Epithelial cell of esophagus (primary cell): ENCODE measurements at places on chromosomes 5 and 9.

- DNase-seq, result no peak
These were observed 107.5 kb downstream of the ACER2 start for GRCh38 chr9:19516348-19516747.

DNA sequence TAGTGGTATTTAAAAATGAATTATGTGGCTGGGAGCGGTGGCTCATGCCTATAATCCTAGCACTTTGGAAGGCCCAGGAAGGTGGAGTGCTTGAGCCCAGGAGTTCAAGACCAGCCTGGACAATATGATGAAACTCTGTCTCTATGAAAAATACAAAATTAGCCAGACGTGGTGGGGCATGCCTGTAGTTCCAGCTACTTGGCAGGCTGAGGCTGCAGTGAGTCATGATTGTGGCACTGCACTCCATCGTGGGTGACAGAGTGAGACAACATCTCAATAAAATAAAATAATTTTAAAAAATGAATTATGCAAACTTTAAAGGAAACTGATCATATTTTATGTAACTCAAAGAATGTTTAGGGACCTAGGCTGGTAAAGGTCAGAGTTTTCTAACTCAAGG is 310.8 kb upstream of the DMRT1 start:
- DNase-seq, result peak; percentile 88

DNA sequence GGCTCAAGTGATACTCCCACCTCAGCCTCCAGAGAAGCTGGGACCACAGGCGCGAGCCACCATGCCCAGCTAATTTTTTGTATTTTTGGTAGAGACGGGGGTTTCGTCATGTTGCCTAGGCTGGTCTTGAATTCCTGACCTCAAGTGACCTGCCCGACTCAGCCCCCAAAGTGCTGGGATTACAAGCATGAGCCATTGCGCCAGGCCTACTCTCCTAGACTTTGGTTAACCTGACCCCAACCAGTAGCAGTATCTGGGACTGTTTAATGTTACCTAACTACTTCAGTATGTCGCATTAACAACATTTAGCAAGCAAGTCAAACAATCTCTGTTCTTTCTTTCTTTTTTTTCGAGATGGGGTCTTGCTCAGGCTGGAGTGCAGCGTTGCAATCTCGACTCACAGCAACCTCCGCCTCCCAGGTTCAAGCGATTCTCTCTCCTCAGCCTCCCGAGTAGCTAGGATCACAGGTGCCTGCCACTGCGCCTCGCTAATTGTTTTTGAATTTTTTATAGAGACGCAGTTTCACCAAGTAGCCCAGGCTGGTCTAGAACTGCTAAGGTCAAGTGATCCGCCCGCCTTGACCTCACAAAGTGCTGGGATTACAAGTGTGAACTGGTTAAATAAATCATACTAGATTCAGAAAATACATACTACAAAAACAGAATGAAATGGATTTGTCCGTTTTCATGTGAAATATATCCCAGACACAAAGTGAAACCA is 2.0 kb downstream of the AK3 start:
- no peak for DNase-seq

- no peak for DNase-seq
These were observed 13.6 kb upstream of the SPARC start for GRCh38 chr5:151700296-151700695.

- no peak for DNase-seq
These were observed 202.7 kb downstream of the SEMA6A start for GRCh38 chr5:116371935-116372334.

DNA sequence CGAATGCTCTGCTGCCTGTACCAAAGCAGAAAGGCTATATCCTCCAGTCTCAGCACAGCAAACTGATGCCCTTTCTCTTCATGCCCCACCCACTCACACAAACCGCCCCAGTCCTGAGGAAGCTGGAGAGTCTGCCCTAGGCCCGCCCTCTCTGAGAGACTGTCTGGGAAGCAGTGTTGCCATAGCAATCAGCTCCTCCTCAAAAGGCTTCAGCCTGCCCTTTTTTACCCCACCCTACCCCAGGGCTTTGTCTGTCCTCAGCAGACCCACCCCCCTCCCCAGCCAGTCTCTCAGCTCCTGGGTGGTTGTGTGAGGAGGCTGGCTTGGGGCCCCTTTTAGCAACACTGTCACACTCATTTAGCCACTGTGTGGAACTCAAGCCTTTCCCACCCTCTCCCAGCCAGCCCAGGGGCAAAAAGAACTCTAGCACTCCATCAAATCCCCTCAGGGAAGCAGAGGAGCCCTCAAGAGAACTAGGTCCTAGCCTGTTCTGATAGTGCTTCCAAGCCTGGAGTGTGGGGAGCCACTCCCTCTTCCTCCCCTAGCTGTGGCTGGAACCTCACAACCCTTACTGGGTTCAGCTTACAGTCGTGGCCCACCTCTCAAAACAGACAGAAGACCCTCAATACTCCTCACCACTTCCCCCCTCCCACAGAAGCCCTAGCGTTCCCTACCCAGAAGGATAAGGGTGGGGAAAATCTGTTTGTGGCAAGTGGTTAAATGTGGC is 1.4 kb downstream of the ATOSB start:
- peak; percentile 97 for DNase-seq

- peak; percentile 49 for DNase-seq
These were observed 11.4 kb downstream of the FOXE1 start for GRCh38 chr9:97864396-97864795.
